ENCODE measurements at places on chromosomes 2 and 18.

DNA sequence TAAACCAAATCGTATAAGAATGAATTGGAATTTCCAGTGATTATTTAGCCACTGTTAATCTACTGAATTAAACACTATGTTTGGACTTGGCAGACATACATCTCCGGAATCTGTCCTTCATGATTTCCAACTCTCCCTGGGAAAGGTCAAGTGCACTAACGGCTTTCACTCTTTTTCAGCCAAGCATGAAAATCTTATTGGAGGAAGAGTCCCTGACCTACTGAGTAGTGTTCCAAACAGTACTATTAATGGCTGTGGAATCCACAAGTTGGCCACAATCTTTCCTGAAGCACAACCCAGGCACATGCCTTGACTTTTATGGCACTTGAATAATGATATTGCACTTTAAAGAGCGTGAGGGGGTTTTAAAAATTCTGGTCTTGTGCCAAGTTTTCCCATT, 318.9 kb upstream of the RND3 start:
- DNase-seq = no peak

DNA sequence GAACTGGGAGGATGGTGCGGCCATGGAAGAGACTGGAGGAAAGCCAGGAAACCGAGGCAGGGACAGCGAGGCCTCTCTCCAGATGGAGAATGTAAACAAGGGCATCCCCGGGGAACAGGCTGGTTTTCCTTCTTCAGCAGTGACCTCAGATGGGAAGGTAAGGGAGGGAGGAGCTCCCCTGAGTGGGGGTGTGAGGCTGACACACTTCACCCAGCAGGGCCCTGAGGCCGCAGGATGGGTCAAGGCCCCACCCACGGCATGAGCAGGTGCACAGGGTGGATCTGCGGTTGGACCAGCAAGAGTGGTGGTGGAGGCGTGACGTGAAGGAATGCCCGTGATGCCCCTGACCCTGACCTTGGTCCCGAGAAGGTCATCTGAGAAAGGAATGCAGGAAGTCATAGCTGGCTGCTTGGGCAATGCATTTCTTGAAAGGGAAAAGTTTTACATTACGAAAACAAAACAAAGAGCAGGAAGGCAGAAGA, 48.1 kb downstream of the ADCY3 start:
- DNase-seq = peak; percentile 38

- DNase-seq = no peak
Observed at GRCh38 chr2:101742547-101742946, 45.0 kb downstream of the MAP4K4 start.

DNA sequence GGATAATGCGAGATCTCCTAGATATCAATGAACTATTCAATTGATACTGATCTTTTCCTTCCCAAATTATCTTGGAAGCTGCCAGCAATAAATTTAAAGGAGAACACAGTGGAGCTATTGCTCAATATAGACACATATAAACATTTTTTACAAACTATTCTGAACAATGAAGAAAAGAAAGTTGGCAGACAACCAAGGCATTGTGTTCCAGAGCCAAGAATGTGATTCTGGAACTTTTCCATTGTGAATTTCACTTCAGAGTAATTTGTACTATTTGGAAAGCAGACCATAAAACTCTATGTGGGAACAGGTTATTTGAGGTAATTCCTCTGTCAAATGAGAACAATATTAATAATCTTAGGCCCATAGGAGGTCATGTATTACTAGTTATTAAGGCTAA, 588.2 kb downstream of the IRS1 start:
- DNase-seq = no peak

DNA sequence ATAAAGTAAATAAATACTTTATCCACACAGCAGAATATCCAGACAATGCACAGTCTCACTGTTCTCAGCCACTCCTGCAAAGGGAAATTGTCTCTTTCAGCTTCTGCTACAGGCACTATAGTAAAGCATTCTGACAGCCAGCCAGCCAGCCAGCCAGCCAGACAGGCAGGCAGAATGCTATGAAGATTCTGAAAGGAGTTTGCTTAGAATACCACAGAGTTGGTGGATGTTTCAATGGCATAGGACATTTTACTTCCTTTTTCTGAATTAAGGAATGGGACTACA, 116.1 kb upstream of the CYP26B1 start:
- DNase-seq = peak; percentile 9

- DNase-seq = no peak
Observed at GRCh38 chr2:118609138-118609537, 238.3 kb downstream of the EN1 start.

DNA sequence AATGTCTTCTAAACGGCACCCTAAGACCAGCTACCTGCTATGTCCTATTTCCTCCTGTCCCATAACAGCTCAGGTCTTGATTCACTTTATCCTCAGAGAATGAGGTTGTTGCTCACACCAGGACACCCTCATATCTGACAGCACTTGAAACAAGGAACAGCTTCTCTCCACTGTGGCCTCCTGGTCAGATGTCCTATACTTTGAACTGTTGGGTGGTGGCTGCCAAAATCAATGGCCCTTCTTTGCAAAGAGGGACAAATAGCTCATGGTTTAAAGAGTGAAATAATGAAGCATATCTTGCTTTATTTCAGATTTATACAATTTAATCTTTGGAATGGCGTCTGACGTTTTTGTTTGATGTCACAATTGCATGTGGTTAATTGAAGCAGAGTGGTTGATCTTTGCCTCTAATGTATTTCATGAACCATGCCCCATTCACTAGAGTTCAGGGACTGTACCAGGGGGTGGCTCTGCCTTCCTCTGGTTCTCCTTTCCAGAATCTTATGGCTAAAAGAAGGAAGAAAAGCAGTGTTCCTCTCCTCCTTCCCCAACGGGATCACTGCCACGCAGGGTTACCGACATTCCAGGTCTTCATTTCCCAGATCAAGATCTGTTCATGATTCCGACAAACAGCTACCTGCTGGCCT, 24.1 kb upstream of the ZCCHC2 start:
- DNase-seq = no peak

GRCh38 chr2:212721026-212721451, 182.4 kb upstream of the ERBB4 start:
- DNase-seq = no peak

- DNase-seq = peak; percentile 97
Observed at GRCh38 chr2:65056215-65057053, at the start of gene CEP68. CEP68 (plus strand) TSS chr2:65056416; CDS start chr2:65069445, 13,029 bp downstream.

GRCh38 chr2:217691516-217691915, 311.3 kb downstream of the TNS1 start:
- no peak for DNase-seq

GRCh38 chr2:238940806-238941205, 92.9 kb downstream of the TWIST2 start:
- DNase-seq = no peak

DNA sequence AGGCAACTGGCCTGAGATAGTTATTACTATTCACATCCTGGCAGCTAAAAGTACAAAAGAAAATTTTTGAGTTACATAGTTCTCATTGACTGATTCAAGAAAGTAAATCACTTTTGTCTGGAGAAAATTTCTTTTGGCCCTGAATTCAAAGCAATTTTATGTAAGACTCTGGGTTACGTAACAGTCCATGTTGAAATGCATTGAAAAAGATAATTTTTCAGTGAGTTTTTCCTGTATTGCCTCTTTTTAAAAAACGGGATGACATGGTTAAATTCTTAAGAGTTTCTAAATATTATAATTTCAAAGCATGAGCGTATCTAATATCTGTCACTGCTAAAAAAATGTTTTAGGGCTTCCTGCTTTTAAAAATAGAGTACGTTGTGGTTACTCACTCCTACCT, 72.7 kb downstream of the ANKRD12 start:
- DNase-seq = no peak

GRCh38 chr2:19532547-19533196, 174.2 kb upstream of the OSR1 start:
- DNase-seq = no peak

- no peak for DNase-seq
Observed at GRCh38 chr2:178874529-178875240, 67.5 kb upstream of the TTN start.

GRCh38 chr18:4960578-4960977, 236.5 kb downstream of the AKAIN1 start:
- DNase-seq = no peak

DNA sequence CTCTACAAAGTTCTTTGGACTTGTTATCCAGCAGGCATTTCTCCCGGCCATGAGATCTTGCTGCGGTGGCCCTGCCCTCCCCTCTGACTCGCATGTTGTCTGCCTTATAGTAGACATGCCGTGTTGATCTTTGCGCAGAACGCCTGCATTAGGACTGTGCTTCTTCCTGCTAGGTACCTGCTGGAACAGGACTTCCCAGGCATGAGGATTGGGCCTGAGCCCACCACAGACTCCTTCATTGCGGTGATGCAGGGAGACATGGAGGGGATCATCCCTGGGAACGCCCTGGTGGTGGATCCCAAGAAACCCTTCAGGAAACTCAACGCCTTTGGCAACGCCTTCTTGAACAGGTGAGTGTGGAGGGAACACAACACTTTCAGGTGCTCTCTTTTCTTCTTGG, 10.1 kb downstream of the EHD3 start:
- no peak for DNase-seq

DNA sequence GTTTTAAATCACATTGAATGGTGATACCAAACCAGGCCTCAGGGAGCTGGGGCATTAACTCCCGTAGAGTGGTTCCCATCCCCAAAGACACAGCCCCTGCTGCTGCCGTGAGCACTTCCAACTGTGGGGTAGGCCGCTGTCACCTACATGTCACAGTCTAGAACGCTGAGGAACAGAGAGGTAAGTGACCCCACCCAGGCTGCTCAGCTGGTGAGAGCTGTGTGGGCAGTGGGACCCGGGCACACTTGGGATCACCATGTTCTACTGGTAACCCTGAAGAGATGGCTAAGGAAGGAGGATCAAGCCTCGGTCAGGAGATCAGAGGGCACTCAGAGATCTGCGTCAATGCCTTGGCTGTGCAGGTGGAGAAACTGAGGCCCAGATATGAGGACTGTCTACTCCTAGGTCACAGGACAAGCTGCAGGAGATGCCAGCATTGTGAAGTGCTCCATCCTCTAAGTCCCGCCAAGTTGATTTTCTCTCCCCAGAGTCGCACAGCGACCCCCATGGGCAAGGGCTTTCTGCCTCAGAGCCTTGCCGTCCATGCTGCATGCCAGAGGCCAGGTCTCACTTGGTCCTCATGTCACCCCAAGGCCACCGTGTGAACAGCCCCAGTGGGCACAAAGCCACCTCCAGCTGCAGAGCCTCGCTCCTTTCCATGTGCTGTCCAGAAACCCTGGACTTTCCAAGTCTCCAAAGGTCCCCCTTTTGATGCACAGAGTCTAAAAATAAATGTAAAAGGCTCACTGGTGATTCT, 144.2 kb upstream of the OTOS start:
- no peak for DNase-seq

- DNase-seq = no peak
Observed at GRCh38 chr2:206482633-206483032, 39.3 kb downstream of the ADAM23 start.

DNA sequence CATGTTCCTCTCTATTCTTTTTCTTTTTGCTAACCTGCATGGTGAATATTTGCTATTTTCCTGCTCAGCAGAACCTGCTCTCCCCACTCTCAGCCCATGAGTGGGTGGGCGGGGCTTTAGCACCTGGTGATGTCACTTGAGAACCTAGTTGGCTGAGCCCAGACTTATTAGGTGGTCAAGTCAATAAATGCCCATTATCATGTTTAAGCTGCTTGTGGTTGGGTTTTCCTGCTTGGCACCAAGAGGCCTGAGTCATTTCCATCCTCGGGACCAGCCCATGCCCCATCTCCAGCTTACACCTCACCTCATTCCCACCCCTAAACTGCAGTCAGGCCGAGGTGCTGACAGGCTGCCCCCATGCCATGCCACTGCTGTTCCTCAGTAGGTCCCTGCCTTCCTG, 226.6 kb downstream of the ANKRD30B start:
- no peak for DNase-seq

GRCh38 chr18:62979176-62979575, 263.8 kb downstream of the PHLPP1 start:
- no peak for DNase-seq

DNA sequence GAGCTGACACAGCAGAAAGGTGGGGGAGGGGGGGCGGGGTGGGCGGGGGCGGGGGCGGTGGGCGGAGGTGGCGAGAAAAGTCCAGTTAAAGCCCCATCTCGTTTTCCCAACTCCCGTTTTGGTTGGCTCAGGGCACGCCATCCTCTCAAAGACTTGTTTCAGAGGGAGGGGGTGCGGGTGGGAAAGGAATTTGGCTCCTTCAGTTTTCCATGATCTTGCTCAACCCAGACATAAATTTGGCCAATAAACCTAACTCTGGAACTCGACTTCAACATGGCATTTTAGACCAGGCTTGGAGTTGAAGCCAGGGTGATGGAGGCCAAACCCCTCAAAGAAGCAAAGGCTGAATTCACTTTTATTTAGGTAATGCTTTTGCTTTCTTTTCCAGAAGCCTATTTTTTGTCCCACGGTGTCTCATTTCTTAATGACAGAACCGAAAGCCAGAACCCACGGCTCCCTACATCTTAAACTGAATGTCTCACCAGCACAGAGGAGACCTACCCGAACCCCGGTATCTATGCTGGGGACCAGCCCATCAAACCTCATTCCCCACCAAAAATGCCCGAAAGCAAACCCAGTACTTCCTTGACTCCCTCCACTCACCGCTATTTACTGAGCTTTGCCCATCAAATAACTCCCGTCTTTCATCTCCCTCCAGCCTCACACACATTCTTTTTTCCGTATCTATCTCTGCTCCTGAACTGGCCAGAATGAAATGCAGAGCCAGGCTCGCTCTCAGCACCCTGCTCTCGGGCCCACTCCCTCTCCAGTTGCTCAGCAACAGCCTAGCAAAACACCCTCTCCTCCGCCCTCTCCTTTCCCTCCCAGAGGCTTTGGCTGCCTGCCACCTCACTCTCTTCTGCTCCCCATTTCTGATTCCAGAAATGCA, 4.3 kb downstream of the IGFBP5 start:
- peak; percentile 59 for DNase-seq

- DNase-seq = no peak
Observed at GRCh38 chr2:153091344-153091743, 372.9 kb downstream of the ARL6IP6 start.

GRCh38 chr2:203796248-203797010, 71.1 kb upstream of the CTLA4 start:
- no peak for DNase-seq

GRCh38 chr2:101308432-101309210, at the start of gene RNF149:
RNF149 (minus strand) TSS chr2:101308701; CDS start chr2:101308588, 113 bp downstream.
- DNase-seq = peak; percentile 97

DNA sequence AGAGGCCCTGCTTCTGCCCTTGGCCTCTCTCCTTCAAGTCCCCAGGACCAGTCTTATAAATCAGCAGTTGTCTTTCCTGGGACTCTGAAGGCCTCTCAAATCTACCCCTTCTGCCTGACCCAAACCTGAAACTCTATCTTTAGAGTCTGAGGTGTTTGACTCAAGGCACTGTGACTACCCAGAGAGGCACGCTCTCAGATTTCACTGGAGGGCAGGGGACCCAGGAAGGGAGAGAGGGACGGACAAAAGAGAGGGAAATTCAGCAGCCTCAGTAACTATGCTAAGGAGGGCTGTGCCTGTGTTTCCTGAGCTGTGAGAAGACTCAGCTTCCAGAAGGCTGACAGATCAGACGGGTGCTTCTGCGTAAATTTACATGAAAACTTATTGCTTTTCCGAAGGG, 217.8 kb downstream of the HAUS1 start:
- DNase-seq = peak; percentile 31

GRCh38 chr2:28610583-28611201, 114.8 kb downstream of the PLB1 start:
- DNase-seq = no peak

GRCh38 chr2:217459680-217460405, 543.0 kb downstream of the TNS1 start:
- DNase-seq = no peak

GRCh38 chr2:174086708-174087107, 121.5 kb upstream of the SP3 start:
- no peak for DNase-seq

- DNase-seq = no peak
Observed at GRCh38 chr18:43932140-43932539, 654.9 kb upstream of the SYT4 start.
